ENCODE measurements at places on chromosomes 2 and 18.
A peak's percentile ranks its signal among the peaks of the same experiment; 100 is the strongest.

DNA sequence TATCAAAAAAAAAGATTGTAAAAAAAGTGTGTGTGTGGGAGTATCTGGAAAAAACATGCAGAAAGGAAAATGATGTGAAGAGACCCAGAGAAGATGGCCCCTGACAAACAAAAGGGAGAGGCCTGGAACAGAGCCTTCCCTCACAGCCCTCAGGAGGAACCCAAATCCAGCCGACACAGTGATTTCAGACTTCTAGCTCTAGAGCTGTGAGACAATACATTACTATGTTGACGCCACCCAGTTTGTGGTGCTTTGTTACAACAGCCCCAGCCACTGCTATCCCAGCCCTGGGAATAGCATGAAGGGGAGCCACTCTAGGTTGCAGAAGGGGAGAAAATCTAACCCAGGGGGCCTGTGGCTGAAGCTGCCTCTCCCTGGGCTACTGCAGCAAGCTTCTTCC, 59.0 kb upstream of the ZBTB7C start:
- no peak for DNase-seq

DNA sequence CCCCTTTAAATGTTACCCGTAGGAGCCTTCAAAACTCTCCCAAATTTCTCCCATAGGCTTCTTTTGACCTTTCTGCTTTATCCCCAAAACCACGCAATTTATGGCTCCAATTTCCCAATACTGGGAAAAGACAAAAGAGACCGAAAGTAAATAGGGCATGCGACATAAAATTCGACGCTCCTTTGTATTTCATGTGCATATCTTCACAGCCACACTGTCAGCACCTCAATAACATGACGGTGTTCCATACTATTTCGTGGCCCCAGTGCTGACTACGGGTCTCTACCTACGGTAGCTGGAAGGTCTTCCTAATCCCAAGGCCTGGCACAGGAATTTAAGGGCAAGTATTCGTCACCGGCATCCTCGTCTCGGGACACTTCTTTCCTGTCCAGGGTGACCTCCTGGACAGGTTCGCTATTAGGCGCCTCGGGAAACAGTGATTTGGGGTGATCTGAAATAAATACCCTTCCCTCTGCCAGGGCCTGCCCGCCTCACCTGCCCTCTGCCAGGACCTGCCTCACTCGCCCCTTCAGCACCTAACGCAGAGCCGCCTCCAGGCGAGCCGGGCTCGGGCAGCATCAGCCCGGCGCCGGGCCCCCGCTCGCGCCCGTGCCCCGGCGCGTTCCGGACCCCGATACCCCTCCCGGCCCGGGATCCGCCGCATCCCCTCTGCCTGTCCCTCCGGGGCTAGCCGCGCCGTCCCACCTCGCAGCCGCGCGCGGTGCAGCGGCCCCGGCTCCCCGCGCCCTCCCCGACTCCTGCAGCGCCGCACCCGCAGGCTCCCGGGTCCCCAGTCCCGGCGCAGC, 680 bp downstream of the DTNB start:
- DNase-seq: no peak

- DNase-seq: no peak
Observed at GRCh38 chr18:79471046-79471445, 75.3 kb downstream of the NFATC1 start.

DNA sequence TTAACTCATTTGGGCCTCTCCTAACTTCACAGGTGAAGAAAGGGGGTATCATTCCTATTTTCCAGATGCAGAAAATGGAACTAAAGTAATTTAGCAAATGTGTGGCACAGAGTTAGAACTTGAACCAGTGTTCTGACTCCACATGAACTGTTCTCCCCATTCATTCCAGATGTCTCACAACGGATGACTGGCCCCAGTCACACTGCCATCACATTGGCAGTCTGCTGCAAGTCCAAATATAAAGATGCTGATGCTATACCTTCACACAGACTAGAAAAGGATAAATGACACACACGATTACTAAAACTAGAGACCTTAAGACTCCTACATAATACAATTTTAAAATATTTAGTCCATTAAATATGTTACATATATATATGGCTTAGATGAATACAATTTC, 195.7 kb downstream of the NBAS start:
- DNase-seq: no peak

GRCh38 chr18:76801567-76802505, 20.5 kb upstream of the ZNF236 start:
- peak; percentile 17 for DNase-seq

DNA sequence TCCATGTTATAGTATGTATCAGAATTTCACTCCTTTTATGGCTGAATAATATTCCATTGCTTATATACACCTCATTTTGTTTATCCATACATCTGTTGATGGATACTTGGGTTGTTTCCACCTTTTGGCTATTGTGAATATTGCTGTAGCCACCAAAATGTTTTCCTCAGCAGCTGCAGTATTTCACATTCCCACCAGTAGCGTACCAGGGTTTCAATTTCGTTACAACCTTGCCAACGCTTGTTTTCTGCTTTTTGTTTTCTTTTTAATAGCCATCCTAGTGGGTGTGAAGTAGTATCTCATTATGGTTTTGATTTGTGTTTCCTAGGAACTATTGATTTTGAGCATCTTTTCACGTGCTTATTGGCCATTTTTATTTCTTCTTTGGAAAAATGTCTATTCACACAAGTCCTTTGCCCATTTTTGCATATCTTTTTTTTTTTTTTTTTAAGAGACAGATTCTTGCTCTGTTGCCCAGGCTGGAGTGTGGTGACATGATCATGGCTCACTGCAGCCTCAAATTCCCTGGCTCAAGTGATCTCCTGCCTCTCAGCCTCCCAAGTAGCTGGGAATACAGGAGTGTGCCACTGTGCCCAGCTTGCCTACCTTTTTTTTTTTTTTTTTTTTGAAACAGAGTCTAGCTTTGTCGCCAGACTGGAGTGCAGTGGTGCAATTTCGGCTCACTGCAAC, 14.2 kb downstream of the UBXN2A start:
- no peak for DNase-seq

GRCh38 chr2:232586943-232587505, 36.5 kb downstream of the EIF4E2 start:
- no peak for DNase-seq

GRCh38 chr2:4528773-4529172, 825.4 kb downstream of the DCDC2C start:
- no peak for DNase-seq

- DNase-seq: no peak
Observed at GRCh38 chr2:64283006-64283570, 138.9 kb upstream of the PELI1 start.

DNA sequence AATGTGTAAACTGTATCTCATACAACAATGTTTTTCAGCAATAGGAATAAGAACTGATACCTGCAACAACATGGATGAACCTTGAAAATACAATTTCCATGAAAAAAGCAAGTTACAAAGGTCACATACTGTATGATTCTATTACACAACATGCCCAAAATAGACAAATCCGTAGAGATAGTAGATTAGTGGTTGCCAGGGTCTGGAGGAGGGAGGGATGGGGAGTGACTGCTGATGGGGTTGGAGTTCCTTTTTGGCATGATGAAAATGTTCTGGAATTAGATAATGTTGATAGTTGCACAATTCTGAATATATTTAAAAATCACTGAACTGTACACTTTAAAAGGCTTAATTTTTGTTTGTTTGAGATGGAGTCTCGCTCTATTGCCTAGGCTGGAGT, 33.8 kb downstream of the UBXN4 start:
- DNase-seq: no peak

DNA sequence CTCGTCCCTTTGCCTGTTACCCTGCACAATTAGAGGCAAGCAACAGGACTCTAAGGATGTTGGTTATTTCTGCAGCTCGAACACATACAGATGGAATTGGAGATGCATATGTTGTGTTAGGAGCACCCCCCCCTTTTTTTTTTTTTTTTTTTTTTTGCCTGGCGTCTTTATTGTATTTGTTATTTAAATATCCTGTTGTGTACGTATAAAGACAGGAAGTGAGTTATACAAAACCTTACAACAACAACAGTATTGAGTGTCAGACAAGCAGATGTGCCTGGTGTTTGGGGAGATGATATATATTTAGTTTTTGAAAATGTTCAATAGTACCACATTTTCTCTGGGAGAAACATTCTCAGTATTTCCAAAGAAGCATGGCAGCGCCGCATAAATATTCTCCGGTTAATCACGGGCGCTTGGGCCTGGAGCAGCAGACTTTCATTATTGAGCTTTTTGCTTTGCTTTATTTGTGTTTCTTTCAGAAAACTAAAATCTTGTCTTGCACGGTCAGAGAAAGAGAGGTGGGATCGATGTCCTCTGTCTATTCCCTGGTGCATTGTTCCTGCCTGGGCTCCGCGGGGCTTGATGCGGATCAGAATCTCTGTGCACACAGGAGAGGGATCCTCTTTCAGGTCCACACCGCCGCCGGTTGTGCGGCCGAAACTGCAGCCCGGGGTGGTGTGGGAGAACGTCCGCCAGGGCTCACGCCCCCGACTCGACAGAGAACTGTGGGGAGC, 23.2 kb upstream of the ZNF516 start:
- no peak for DNase-seq

GRCh38 chr2:241992753-241993152, 123.2 kb downstream of the RTP5 start:
- no peak for DNase-seq

DNA sequence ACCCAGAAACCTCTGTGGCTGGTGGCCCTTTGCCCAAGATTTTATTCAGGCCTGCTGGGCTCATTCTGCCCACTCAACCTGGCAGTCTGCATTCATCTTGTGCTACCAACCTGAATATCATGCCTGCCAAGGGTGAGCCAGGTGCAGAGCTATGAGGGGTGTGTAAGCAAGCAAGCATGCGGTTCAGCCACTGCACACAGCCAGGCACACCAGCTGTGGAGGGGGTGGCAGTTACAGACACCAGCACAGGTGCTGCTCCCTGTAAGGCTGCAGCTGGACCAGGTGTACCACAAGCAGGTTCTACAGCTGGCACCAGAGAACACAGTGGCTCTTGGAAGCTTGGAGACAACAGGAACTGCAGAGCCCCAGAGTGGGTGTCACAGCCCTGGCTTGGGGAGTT, 633.2 kb downstream of the FBXO15 start:
- DNase-seq: no peak

GRCh38 chr2:164655750-164656149, 34.5 kb upstream of the GRB14 start:
- no peak for DNase-seq

DNA sequence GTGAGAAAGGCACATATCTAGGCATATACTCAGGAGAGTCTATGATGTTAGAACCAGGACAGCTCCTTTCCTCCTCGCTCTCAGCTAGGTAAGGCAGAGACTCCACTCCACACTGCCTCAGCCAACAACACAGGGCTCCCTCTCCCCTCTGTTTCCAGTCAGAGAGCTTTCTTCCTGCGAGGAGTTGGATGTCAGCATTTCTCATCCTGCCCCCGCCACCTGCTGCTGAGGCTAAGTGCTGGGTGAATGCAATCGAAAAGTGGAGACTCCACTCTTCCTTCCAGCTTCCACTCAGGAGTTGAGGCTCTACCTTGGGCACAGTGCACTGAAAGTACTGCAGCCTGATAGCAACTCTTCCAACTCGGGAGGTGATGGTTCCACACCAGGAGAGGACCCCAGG, 177.2 kb upstream of the RAB6C start:
- DNase-seq: no peak

DNA sequence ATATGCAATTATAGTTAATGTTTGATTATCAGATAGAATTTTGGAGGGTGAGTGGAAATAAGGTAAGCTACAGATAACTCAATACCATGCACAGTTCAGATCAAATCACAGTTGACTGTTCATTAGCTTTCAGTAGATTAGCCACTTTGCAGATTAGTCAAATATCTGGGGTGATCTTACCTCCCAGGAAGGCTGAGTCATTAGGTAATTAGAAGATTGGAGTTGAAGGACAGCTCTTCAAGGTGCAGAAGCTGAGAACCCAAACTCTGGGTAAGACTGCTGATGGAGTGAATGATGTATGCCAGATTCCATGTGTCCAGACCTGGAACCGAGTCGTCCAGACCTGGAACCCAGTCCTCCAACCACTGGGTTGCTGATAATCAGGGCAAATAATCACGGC, 262.8 kb upstream of the UBE2E3 start:
- DNase-seq: no peak

DNA sequence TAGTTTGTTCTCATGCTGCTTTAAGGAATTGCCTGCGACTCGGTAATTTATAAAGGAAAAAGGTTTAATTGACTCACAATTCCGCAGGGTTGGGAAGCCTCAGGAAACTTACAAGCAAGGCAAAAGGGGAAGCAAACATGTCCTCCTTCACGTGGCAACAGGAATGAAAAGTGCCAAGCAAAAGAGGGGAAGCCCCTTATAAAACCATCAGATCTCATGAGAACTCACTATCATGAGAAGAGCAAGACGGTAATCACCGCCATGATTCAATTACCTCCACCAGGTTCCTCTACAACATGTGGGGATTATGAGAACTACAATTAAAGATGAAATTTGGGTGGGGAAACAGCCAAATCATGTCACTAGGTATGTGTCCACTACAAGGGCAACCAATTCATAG, 53.9 kb downstream of the MAP4K3 start:
- DNase-seq: no peak

DNA sequence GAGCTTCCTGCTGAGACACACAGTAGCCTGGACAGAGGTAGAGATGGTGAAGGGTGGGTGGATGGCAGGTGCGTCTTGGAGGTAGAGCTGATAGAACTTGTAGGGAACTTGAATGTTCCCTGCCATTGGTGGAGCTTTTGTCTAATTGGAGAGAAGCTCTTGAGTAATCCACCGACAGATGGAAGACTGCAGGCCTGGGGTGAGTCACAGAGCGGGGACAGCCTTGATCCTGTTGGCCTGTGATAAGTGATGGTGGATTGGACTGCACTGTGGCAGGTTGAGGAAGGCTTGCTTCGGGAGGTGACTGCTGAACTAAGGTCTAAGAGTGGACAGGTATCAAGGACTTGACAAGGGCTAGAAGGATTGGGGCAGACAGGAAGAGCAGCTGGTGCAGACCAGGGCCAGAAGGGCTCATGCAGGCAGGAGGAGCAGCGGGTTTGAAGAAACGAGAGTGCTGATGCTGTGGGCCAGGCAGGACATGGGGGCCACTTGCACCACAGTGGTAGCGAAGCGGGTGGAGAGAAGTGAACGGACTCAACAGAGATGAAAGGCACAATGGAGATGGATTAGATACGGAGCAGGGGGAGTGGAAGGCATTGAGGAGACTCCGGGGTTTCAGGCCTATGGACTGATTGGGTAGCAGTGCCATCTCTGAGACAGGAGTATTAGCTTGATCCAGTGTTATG, 16.3 kb downstream of the CABLES1 start:
- no peak for DNase-seq

DNA sequence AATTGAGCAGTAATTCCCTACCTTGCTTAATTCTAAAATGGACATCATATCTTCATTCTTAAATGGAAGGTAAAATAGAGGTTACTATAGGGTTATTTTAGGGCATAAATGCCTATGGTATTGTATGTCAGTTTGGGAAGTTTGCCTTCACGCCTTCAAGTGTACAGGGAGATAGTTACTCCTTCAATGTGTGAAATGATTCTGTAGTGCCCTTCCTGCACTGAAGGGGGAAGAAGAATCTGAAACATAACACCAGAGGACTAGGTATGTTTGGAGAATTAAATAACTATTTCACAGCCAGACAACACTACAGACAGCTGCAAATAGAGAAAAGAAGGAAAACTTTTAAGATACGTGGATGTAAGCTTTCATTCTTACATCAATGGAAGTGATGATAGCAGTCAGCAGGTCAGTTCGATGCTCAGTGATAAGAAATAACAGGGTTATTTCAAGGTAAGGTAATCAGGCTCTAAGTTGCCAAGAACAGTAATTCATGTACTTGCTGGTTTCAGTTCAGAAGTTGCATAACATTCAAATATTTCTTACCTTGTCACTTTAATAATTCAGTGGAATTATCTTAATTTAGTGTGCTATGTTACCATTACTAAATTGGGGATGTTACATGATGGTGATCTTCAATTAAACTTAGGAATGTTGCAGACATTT, 4.0 kb downstream of the PKP4 start:
- DNase-seq: no peak
